ENCODE measurements at places on chromosomes 2 and 18. TPM values are rescaled to one million over a fixed set of nuclear protein-coding genes. Genes with fewer than 3 reads are reported as not detected.

DNA sequence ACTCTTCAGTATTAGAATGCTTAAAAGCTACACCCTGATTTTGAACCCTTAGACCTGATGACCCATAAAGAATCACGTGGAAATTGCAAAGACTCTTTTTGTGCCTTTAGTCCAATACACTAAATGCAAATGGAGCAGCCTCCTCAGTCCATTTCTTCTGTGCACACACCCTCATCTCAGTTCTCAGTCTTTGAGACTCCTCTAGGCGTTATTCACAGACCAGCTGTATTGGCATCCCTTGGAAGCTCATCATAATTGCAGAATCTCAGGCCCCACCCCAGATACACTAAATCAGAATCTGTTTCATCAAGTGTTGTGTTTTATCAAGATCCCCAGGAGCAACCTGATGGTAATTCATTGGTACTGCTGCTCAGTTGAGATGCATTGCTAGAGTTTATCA lies 335.0 kb upstream of the ATP5MC3 start:
- H3K36me3 ChIP-seq = no peaks in the 10 kb centered on the region
- H3K27ac ChIP-seq = no peak overlapping the region
- H3K4me1 ChIP-seq = no peaks in the 10 kb centered on the region
- no peak for DNase-seq
- H3K27me3 ChIP-seq = no peaks in the 10 kb centered on the region

DNA sequence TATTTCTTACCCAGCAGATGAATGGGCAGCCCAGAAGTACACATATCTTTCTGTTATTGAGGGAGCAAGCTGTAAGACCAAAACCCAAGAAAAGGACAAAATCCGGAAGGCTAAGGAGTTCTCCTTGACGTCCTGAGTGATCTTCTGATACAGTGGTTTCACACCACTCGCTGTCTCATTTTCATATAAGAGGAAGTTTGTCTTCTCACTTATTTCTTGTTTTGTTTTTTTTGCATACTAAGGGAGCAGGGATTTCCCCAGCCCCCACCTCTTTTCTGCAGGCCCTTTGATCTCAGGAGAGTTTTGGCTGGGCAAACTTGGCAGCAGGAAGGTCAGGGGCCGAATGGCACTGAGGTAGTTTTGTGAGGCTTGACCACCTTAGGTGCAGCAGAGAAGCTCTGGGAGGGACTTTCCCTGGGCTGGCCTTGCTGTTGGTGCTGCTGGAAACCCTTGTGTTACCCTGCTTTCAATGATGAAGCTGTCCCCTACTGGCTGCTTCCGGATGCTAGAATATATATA lies 13.3 kb downstream of the CHRNA1 start:
- no peaks in the 10 kb centered on the region for H3K36me3 ChIP-seq
- H3K27me3 ChIP-seq = peaks cover 2% of the 10 kb centered on the region
- H3K4me1 ChIP-seq = peaks cover 39% of the 10 kb centered on the region
- peak overlapping the region; percentile 15 for H3K27ac ChIP-seq

DNA sequence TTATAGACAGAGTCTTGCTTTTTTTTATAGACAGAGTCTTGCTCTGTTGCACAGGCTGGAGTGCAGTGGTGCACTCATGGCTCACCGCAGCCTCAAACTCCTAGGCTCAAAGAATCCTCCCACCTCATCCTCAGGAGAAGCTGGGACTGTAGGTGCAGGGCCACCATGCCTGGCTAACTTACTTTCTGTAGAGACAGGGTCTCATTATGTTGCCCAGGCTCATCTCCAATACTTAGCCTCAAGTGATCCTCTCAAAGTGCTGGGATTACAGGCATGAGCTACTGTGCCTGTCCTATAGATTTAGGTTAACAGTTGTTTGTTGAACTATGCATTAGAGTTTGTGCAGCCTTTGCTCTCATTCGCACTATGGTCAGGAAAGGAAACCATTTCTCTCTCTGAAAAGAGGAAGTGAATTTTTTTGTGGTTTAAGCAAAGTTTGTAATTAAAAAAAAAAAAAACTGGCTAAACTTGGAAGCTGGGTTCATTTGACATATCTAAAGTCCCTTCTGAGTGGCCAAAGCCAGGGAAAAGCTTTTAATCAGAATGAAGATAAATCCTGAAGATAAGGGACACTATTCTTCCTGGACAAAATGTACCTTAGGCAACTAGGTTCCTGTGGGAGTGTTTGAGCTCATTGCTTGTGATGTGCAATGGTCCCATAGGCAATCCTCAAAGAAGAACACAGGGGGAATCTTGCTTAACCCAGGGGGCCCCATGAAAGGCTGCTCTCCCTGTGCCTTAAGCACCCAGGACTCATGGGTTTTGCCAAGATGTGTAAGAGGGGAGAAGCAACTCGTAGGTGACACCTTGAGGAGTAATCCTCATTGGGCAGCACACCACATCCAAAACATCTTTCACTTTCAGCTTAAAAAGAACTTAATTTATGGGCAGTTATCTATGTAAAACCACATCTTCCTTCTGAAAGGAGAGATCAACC lies 201.7 kb downstream of the MREG start:
- no peak overlapping the region for H3K27ac ChIP-seq
- H3K4me1 ChIP-seq = peaks cover 16% of the 10 kb centered on the region
- DNase-seq = no peak
- H3K4me3 ChIP-seq = no peak overlapping the region
- no peaks in the 10 kb centered on the region for H3K27me3 ChIP-seq

GRCh38 chr2:74374509-74375205 lies 5.5 kb downstream of the DCTN1 start:
- H3K4me3 ChIP-seq = no peak overlapping the region
- no peak for DNase-seq
- H3K4me1 ChIP-seq = peaks cover 2% of the 10 kb centered on the region
- H3K36me3 ChIP-seq = peaks cover 13% of the 10 kb centered on the region
- no peak overlapping the region for H3K27ac ChIP-seq

GRCh38 chr2:55159037-55159651 lies 72.9 kb downstream of the CLHC1 start:
- no peaks in the 10 kb centered on the region for H3K36me3 ChIP-seq
- H3K4me1 ChIP-seq = peaks cover 7% of the 10 kb centered on the region
- no peak overlapping the region for H3K4me3 ChIP-seq
- no peak for DNase-seq

DNA sequence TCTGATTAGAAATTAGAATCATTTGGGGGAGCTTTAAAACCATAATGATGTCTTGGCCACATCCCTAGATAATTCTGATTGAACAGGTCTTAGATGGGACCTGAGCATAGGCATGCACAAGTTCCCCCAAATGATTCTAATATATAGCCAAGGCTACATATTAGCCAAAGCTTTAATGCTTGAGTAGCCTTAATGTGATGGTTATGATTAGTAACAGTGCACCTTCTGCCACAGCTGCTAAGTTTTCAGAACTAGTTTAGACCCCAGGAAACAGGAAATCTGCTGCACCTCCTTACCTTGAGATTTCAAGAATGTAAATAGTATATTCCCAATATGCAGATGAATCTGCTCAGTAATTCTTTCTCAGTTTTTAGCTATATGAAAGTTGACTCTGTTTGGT lies 119.8 kb downstream of the PTPN4 start:
- H3K36me3 ChIP-seq = peaks cover 5% of the 10 kb centered on the region
- no peak overlapping the region for H3K27ac ChIP-seq
- peaks cover 6% of the 10 kb centered on the region for H3K4me1 ChIP-seq
- H3K4me3 ChIP-seq = no peak overlapping the region

The XDH gene
- total RNA-seq = 0.11 TPM

DNA sequence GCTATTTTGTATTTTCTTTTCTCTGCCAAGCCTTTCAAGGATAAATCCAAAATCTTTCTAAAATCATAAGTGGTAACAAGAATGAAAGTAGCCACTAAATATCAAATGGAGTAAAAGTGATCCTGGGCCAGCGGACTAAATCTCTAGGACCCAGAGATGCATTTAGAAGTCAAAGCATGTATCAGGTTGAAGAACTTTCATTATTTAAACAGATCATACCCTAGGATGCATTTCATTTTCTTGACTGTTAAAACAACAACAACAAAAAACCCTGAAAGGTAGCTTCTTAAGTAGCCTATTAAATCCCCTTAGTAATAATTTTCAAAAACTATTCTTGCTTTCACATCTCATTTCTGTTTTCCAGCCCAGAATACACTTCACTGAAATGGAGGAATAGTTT lies 4.8 kb upstream of the POU3F3 start:
- H3K27ac ChIP-seq = no peak overlapping the region
- H3K4me1 ChIP-seq = peaks cover 27% of the 10 kb centered on the region
- H3K27me3 ChIP-seq = peaks cover 80% of the 10 kb centered on the region
- no peak for DNase-seq

All from activated CD4-positive, alpha-beta T cell treated with anti-CD3 and anti-CD28 coated beads for 36 hours (primary cell).